ENCODE measurements at places on chromosomes 13 and 19.
A peak's percentile ranks its signal among the peaks of the same experiment; 100 is the strongest.

GRCh38 chr19:47272448-47273312 lies 2.0 kb upstream of the INAFM1 start:
- DNase-seq: no peak

GRCh38 chr13:33017323-33017929 lies 1.2 kb downstream of the KL start:
- no peak for DNase-seq

- DNase-seq: no peak
Measured at GRCh38 chr19:31497709-31498108, 148.5 kb upstream of the TSHZ3 start.

GRCh38 chr13:91115776-91116175 lies 231.7 kb upstream of the MIR17HG start:
- DNase-seq: no peak

DNA sequence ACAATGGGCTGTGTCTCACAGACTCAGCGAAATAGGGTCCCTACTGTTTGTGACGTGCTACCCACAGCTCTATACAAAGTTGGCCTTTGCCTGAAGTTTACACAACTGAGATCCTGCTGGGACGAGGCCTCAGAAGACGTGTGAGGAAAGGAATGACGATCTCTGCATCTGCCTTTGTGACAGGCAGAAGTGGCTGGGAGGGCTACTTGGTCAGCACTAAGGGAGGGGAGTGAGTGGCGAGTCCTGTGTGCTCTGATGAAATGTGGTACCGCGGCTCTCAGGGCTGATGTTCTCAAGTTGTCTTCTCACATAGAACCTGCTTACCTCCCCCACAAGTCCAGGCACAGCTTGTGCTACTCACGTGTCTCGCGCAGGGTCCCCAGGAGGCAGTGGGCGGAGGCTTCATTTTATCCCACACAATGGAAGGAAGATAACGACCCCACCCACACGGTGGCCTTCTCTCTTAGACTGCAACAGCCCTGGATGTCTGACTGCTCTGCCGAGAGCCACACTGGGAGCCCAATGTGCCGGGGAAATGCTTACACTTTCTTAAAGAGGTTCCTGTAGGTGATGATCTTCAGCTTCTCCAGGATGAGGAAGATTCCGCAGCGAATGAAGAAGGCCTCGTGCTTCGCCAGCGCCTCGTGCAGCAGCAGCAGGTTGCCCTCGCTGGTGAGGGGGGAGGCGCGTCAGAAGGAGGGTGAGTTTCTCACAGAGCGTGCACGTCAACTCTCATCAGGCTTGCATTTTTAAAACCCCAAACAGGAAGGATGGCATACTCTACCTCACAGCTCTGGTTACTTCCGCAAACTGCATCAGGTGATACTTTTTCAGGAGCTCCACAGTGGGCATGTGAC lies 21.2 kb downstream of the PROZ start:
- DNase-seq: no peak

GRCh38 chr19:813219-814151 lies 8.3 kb downstream of the PLPPR3 start:
- DNase-seq: no peak

- DNase-seq: no peak
Measured at GRCh38 chr19:38617764-38618589, at the start of gene MAP4K1. Gene MAP4K1 (minus strand): TSS chr19:38617953. CDS start chr19:38617895, 58 bp downstream.

DNA sequence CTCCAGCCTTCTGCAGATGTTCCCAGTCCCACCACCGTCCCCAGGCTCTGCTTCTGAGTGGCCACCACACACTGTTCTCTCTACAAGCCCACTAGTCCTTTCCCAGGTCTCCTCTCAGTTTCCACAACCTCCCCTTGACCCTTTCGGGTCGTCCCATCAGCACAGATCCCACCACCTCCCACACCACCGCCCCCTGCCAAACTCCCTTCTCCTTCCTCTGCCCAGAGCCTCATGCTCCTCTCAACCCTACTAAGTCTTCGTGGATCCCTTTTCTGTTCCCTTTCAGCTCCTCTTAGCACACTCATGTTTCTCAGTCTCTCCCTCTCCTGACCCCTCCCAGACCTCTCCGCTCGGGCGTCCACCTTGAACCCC lies 1.9 kb downstream of the NAPA start:
- no peak for DNase-seq

DNA sequence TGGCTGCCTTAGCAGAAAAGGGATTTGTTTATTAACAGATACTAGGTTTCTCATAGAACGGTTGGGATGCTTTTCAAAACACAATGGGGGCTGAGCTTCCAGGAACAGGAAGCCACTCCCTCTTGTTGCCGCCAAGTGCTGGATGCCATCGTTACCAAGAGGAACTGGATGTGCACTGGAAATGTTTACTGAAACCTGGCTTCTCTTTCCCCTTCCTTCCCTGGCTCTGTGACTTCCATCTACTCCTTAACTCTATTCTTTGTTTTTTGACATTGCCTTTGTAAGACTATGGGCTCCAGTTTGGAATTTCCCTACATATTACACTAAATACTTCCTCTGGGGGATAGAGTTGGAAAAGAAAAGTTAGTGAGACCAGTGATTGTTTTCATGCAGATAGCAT lies 11.7 kb upstream of the KL start:
- peak; percentile 27 for DNase-seq

DNA sequence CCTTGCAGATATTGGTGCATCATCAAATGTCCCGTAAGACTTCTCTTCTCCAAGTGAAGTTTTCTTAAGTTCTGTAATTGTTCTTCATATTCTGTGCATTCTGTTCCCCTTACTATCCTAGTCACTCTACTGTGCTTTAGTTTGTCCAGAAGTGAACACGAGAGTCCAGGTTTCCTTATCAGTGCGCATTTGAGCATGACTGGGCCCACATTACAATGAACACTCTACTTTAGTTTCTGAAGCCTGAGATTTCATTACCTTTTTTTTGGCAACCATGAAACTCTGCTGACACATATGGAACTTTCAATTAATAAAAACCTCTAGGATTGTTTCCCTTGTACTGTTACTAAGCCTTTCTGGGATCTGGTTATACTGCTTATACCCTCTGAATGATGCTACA lies 270.0 kb downstream of the KCNRG start:
- no peak for DNase-seq

DNA sequence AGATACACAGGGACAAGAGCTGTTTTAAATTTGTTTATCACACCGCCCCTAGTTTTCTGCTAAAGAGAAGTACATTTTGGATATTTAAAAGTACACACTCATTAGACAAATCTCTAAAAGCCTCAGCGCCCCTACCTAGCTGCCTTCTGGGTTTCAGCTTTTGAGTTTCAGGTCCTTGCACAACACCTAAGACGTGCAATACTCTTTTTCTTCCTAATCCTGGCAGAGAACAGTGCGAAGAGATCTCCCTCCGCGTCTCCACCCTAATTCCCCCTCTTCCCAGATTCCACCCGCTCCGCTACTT lies 421 bp upstream of the KLF5 start:
- DNase-seq: no peak

DNA sequence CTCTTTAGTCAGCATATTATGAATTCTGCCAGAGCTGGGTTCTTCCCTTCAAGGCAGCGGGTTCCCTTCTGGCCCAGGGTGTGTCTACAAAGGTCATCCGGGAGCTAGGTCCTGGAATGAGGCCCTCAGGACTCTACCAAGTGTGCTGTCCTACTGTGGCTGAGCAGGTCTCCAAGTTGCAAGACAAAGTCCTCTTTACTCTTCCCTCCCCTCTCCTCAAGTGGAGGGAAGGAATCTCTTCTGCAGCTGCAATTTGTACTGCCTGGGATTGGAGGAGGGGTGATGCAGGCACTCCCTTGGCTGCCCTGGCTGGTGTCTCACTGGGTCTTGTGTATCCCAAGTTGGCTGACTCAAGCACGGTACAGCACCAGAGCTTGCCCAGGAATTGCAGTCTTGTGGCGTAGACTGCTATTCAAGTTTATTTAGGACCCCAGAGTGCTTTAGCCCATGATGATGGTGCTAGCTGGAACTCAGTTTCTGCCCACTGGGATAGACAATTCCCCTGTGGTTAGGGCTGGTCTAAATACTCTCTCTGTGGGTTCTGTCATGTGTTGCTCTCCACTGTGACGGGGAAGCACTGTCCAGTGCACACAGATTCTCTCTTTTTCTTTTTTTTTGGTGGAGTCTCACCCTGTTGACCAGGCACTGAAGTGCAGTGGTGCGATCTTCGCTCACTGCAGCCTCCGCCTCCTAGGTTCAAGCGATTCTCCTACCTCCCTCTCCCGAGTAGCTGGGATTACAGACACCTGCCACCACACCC lies 28.5 kb downstream of the RFC3 start:
- no peak for DNase-seq

- no peak for DNase-seq
Measured at GRCh38 chr19:10384580-10384979, 4.2 kb upstream of the TYK2 start.

DNA sequence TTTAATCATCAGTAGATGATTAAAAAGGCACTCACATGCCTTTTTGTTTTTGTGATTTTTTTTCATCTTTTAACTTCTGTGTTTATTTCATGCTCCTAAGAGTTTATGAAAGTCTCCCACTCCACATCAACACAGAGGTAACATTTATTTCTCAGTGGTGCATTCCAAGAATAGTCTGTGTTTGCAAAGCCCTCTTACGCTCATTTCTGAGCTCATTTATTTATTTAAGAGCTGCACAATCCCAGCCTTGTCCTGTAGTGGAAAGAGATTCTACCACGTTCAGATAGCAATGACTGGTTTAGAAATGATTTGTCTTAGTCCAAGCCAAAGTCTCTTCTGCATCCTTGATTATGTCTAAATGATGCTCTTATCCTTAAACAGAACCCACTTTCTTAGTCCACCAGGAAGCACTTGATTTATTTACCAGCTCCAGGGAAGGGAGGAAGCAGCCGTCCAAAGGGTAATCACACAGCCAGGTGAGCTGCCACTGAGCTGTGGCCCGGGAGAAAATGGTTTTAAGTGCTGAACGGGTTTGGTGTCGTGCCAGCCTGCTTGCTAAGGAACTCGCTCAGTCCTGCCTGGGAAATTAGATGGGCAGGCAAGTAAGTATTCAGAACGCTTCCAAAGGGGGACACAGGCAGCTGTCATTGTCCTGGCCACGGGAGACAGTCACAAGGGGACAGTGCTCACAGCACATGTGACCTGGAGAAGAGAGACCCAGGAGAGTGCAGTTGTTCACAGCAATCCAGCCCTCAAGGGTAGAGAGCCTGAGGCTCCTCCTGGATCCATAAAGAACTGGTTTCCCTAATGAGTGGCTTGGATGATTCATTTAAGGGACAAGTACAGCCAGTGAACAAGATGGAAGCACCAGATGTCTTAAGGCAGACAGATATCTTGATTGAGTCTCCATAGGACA lies 131.8 kb upstream of the WASF3 start:
- peak; percentile 33 for DNase-seq

- no peak for DNase-seq
Measured at GRCh38 chr13:50609011-50609410, 234.5 kb downstream of the DLEU7 start.

GRCh38 chr13:112953591-112954487 lies 15.2 kb upstream of the MCF2L start:
- DNase-seq: no peak

DNA sequence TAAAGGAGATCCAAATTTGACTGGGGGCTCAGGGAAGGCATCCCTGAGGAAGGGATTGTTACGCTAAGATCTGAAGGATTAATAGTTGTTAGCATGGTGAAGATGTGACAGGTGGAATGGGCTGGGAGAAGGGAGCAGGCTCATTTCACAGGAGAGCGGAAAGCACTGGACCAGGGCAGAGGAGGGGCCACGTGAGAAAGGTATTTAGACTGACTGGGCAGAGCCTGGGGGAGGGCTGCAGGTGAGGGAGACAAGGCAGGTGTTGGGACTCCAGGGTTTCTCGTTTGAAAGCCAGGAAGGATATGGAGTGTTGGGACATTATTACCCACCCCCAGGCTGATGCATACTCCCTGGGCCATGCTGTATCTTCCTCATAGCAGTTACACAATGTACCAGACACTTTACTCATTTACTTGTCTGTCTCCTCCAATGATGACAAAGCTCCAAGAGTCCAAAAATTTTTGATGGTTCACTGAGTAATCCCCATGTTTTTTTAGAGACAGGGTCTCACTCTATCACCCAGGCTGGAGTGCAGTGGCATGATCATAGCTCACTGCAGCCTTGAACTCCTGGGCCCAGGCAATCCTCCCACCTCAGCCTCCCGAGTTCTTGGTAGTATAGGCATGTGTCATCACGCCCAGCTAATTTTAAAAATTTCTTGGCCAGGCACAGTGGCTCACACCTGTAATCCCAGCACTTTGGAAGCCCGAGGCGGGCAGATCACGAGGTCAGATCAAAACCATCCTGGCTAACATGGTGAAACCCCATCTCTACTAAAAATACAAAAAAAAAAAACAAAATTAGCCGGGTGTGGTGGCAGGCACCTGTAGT lies 2.3 kb downstream of the TRAPPC6A start:
- DNase-seq: no peak

GRCh38 chr13:46350003-46350402 lies 37.0 kb downstream of the RUBCNL start:
- DNase-seq: no peak

- DNase-seq: no peak
Measured at GRCh38 chr19:44879309-44880065, 11.6 kb upstream of the TOMM40 start.

GRCh38 chr13:98476106-98476505 lies 100.8 kb downstream of the STK24 start:
- no peak for DNase-seq

DNA sequence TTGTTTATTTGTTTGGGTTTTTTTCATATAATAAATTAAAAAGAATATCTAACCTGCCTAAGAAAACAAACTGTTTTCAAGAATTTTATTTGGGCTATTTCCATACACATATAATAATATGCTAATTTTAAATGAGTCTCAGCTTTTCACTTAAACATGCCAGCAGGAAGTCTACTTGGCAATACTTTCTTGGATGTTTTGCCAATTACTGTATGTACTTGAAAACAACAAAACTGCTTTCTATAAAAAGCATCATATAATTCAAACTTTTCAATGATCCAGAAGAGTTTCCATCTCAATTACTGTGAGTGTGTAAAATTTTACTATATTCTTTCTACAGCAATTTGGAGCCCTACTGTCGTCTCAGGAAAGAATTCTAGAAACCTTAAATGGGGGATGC lies 961.2 kb downstream of the PCDH17 start:
- DNase-seq: no peak

DNA sequence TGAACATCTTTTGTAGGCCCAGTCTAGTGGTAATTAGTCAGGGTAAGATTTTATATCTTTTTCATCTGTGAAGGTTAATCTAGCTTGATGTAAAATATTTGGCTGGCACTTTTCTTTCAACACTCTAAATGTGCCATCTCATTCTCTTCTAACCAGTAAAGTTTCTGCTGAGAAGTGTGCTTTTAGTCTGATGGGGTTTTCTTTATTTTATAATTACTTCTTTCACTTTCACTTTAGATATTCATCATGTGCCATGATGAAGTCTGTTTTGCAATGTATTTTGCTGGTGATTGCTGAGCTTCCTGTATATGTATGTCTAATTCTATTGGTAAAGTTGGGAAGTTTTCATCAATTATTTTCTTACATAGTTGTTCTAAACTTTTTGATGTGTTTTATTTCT lies 31.9 kb downstream of the ZNF726 start:
- no peak for DNase-seq

- DNase-seq: no peak
Measured at GRCh38 chr13:34031610-34032009, 213.7 kb downstream of the RFC3 start.
